ENCODE measurements at places on chromosomes 3 and 15.

- DNase-seq, result no peak
Observed at GRCh38 chr15:57272771-57273357, 103.4 kb upstream of the CGNL1 start.

DNA sequence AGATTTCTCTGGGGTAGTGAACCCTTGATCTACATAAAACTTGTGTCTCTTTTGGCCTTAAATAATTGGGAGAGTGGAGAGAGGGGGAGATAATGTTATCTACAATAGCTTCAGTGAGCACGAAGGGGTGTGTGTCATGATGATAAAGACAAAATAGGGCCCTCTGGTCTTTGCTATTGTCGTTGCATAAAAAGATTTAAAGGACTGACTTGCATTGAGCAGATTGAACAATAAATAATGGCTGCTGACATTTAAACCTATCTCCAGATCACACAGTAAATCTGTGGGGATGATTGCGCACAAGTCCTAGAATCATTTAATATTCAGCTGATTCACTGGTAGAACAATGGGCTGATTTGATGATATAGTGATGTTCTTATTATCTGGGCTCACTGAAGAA lies 71.3 kb upstream of the GAP43 start:
- DNase-seq, result no peak

- peak; percentile 86 for DNase-seq
Observed at GRCh38 chr3:186746008-186746407, 28.8 kb downstream of the KNG1 start.

DNA sequence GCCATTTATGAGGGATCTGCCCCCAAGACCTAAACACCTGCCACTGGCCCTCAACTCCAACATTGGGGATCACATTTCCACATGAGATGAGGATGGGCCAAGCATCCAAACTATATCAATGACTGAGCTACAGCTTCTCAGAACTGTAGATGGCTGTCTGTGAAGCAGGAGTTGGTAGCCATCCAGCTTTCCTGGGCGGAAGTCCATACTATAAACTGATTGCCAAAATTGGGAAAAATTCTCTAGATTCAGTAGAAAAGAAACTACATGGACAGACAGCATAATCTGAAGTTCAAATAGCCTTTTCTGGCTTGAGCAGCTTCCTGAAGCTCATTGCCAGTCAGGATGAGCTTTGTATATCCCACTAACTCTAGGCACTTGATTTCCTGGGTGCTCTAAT lies 214.7 kb upstream of the ZBTB20 start:
- DNase-seq, result no peak

- no peak for DNase-seq
Observed at GRCh38 chr15:93200081-93200836, 111.2 kb upstream of the RGMA start.

All from urothelium cell line (cell line).